ENCODE measurements at places on chromosomes 3 and 15.

GRCh38 chr3:102078854-102079808, 229.8 kb downstream of the NFKBIZ start:
- DNase-seq = peak; percentile 55

DNA sequence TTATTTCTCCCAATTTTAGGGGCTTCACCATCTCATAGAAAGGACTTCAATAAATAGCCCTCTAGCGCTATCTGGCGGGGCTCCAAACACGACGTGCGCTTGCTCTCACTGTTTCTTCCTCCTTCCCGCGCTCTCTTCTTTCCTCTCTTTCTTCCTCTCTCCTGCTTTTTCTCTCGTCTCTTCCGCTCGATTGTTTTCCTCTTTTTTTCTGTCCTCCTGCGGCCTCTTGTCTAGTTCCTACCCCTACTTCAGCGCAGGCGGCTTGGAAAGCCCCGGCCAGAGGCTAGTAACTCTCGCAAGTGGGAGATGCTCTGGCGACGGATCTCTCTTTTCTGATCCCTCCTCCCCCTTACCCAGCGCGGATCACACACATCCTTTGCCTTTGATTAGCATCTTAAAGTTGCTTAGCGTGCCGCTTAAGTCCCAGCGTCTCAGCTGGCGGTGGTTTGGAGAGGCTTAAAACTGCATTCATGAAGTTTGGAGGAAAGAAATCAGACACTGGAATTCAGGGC, 6.2 kb upstream of the MEIS2 start:
- DNase-seq = no peak

- no peak for DNase-seq
Observed at GRCh38 chr3:72641072-72641471, 207.2 kb downstream of the SHQ1 start.

- DNase-seq = no peak
Observed at GRCh38 chr3:187139895-187140253, 578 bp upstream of the RPL39L start.

- DNase-seq = peak; percentile 98
Observed at GRCh38 chr15:43492673-43493601, at the start of gene TP53BP1. Gene TP53BP1 (minus strand): TSS chr15:43493156. CDS start chr15:43493043, 113 bp downstream.

DNA sequence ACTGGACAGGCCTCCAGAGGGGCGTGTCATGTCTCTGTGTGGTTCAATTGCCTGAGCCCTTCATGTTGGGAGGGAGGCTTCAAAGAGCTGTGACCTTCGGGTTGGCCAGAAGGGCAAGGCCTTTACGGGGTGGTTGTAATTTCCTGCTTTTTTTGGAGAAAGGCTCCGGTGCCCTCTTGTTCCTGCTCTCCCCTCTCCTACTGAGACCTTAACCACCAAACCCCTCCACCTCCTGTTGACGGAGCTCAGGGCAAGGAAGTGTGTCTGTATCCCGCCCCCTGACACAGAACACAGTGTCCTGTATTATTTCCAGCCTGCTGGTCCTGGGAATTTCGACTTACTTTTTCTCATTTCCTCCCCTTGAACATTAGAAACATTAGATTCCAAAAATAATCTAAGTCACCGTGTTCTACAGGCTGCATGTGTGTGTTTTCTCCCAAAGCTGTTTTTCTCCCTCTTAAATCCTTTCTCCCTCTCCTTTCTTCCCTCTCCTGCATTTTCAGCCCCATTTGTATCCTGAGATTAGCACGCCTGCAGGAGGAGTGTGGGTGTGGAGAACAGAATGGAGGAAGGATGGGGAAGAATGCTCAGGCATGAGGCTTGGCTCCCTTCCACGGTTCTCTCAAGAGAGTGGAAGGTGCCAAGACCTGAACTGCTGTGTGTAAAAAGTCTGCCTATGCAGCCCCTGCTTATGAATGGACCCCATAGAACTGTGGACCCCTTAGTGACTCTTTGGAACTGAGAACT, 285.4 kb upstream of the ROPN1 start:
- peak; percentile 34 for DNase-seq

DNA sequence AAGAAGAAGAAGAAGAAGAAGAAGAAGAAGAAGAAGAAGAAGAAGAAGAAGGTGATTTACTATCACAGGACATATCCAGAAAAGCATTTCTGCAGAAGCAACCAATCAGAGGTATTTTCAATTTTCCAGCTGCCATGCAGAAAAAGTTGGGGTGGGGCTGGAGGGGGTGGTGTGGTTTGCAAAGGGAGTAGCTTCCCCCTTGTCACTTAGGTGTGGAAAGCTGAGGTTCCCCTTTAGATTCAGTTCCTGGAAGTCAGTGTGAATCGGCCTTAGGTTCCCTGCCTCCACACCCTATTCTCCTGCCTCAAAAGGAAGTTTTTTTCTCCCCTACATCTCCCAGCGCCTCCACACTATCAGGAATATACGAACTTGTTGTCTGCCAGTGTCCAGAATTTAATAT, 276.7 kb upstream of the ARRDC4 start:
- no peak for DNase-seq

DNA sequence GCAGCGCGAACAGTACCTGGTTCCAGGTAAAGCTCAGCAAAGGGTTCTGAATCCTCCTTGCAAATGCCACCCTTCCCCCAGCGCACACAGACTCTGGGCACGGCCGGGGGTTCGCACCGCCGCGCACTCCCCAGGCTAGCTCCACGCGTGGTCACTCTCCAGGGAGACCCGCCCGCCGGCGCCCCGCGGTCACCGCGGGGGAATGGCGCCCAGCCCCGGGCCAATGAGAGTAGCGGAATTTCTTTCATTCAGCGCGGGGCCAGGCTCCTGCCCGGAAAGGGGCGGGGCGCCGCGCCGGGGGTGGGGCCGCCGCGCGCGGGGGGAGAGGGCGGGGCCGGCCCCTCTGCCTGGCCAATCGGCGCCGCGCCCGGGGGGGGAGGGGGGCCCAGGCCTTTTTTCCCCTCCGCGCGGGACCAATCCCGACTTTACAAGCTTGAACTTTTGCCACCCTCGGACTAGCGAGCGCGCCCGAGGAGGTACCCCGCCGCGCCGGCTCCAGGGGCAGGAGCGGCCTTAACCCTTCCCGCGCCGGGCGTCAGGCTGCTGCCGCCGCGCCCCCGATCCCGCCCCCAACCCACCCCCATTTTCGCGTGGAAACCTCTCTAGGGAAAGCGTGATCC, 1.1 kb upstream of the SMAD6 start:
- DNase-seq = peak; percentile 97

GRCh38 chr3:87710511-87710910, 348.3 kb downstream of the CGGBP1 start:
- no peak for DNase-seq

DNA sequence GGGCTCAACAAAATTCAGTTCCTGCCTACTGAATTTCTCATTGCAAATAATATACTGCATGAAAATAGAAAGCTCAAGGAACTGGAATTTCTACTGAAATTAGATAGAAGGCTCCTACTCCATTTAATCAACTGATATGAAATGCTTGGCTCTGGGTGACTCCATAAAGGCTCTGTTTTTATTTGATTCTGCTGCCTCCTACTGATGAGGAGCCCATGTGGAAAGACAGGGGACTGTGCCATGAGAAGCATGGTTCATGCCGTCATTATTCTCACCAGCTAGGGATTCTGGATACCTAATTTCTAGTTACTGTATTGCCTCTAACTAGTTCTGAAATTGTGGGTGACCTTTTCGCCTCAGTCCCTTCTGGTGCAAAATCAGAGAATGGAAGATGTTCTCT, 366.2 kb upstream of the DPH6 start:
- DNase-seq = no peak

- no peak for DNase-seq
Observed at GRCh38 chr3:149784064-149784704, 8.2 kb downstream of the ANKUB1 start.

DNA sequence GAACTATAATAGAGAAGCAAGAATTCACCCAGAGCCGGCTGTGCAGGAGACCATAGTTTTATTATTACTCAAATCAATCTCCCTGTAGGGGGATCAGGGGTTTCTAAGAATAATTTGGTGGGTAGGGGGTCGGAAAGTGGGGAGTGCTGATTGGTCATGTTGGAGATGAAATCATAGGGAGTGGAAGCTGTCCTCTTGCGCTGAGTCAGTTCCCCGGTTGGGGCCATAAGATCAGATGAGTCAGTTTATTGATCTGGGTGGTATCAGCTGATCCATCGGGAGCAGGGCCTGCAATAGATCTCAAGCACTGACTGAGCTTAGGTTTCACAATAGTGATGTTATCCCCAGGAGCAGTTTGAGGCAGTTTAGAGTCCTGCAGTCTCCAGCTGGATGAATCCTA, 97.0 kb upstream of the SNRPN start:
- DNase-seq = no peak

DNA sequence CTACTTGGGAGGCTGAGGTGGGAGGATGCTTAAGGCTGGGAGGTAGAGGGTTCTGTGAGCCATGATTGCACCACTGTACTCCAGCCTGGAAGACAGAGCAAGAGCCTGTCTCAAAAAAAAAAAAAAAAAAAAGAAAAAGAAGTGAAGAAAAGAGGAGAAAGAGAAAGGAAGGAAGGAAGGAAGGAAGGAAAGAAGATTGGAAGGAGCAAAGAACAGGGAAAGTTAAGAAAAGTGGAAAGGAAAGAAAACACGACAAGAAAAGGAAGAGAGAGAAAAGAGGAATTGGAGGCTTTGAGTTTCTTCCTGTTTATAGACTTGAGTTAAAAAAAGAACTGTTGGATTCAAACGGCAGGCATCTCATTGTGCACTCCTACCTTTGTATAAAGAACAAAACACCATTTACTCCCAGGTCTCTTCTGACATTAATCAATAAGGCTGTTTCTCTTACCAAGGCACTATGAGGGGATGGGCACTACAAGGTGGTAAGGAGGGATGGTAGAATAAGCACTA, 73.5 kb downstream of the EDEM1 start:
- no peak for DNase-seq

GRCh38 chr15:26873846-26874245, 7.0 kb downstream of the GABRA5 start:
- DNase-seq = no peak

GRCh38 chr15:68384451-68385239, 47.3 kb downstream of the ITGA11 start:
- no peak for DNase-seq

DNA sequence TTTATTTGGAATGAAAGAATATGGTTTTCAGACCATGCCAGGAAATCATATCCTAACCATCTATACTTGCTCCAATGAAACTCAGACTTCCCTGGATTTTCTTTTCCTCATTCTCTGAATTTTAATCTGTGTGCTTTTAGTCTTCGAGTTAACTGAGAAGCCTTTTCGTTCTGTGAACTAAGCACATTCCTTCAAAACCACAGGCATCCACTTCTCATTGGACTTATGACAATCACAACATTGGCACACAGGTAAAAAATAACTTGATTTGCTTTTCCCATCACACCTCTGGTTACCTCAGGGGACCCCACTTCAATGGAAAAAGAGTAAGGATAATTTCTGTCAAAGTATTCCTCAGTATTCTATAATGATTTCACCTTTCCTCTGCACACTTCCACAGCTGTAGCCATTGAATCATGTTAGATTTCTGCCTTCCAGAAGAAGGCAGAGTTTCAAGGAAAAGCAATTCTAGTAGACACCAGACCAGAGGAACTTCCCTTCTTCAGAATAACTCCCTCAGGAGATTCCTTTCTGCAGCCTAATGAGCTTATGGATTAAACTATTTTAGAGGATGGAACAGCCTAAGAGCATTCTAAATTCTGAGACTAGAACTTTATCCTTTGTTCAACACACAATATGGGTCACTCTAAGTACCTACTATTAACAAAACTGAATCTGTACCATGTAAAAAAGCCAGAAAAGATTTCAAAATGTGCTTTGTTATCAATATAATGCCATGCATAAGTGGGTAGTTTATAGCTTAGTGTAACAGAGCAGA, 15.9 kb downstream of the COMMD2 start:
- DNase-seq = no peak

DNA sequence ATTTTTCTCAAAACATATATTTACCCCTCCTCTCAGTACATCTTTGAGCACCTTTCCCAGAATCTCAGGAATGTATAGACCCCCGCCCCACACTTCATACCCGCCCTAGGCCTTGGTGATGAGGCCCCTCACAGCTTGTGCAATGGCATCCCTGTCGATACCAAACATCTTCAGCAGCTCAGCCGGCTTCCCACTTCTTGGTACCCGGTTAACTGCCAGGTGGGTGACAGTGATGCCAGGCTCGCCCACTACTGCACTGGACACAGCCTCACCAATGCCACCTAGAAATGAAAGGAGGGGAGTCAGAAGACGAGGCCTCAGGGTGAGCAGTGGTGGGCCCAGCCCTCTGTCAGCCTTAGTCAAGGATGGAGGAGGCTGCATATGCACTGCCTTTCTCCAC, 30.2 kb downstream of the TKT start:
- DNase-seq = no peak

- DNase-seq = no peak
Observed at GRCh38 chr3:106256249-106256957, 387.6 kb upstream of the CBLB start.

- DNase-seq = peak; percentile 86
Observed at GRCh38 chr15:74196175-74196574, 6.4 kb downstream of the STRA6 start.

DNA sequence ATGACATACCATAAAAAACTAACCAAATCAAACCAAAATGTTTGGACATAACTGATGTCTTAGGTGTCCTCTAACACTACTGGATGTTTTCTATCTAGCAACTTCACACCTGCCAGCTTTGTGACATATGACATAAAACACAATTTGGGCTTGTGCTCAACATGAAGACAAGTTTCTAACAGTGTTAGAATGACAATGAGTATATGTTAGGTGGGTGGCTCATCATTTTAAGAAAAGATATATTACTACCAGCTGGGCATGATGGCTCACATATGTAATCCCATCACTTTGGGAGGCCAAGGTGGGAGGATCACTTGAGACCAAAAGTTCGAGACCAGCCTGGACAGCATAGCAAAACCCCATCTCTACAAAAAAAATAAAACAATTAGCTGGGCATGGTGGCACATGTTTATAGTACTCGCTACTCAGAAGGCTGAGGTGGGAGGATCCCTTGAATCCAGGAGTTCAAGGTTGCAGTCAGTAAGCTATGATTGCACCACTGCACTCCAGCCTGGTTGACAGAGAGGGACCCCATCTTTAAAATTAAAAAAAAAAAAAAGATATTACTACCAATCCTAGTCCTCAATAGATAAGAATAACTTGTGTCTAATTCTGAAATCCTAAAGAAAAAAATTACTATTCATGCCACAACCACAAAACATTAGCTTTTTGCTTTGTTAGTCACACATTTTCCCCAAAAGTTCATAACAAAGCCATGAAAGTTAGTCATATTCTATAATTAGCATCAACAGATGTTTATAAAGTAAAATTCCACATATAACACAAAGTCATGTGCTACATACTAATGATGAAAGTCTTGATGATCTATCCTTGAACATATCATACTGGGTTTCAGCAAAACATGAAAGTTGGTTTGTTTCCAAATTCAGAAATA, 59.9 kb downstream of the LRRFIP2 start:
- DNase-seq = no peak

GRCh38 chr3:56269755-56270535, 198.3 kb downstream of the ERC2 start:
- DNase-seq = no peak

- DNase-seq = no peak
Observed at GRCh38 chr3:112053229-112053628, 18.7 kb downstream of the TMPRSS7 start.

DNA sequence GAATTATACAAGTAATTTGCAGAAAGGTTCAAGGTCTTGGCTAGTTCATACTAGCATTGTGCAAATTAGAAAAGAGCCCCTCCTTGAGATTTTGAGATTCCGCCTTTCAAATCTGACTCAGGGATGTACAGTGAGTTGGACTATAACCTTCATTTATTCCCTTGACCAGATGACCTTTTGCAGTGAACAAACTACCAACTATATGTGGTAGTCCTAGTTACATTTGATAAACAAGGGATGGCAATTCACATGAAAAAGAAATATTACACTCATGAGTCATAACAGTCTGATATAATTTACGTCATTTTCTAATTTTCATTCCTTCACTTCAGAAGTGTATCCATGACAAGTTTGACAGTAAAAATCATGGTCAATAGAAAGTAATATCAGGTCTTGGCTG, 860.4 kb downstream of the ROBO1 start:
- no peak for DNase-seq

Measured in transverse colon (tissue), 4 donors.